ENCODE measurements at places on chromosomes 4 and X.

DNA sequence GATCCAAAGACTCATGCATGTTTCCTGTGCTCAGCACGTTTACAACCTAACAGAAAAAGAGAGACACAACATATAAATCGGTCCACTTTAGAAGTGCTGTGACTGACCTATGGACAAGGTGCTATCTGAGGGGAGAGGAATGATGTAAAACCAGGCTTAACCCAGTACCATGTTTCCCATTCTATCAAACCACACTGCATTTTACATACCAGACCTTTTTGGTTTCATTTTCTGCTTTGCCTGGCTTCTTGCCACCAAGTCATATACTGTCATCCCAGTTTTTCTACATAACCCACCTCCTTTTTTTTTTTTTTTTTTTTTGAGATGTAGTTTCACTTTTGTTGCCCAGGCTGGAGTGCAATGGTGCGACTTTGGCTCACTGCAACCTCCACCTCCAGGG is 82.2 kb downstream of the KLF8 start:
- no peak for DNase-seq

- DNase-seq, result no peak
Measured at GRCh38 chr4:80161413-80162058, 35.8 kb upstream of the PRDM8 start.

DNA sequence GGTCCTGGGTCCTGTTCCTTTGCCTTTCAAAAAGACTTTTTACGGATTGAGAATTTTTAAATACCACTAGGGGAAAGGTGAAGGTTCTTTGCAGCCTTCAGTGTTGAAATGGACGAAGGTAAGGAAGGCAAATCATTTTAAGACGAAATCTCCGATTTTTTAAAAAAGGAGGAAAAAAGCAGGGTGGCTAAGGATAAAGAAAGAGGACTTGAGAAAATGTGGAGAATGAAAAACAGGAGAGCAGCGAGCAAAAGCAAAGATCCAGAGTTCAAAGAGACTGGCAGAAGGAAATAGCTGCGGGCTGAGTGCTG is 314 bp downstream of the EPHA5 start:
- DNase-seq, result no peak

DNA sequence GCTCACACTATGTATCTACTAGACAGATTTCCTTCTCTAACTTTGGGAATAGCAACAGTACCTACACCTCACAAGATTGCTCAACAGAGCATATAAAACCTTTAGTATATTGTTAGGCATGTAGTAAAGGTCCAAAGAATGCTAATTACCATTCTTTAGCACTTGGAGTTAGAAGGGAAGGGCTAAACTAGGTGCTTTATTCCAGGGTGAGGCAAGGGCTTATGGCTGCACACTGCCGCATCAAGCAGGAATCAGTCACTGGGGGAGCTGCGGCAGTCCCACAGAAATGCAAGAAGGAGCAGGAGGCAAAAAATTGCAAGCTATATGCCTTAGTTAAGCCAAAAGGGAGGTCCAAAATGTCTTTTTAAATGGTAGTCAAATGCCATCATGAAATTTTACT is 162.7 kb downstream of the PPP3CA start:
- DNase-seq, result no peak

- peak; percentile 88 for DNase-seq
Measured at GRCh38 chr4:156981262-156981769, 9.7 kb upstream of the PDGFC start.

All from NCI-H446 (cell line).